ENCODE measurements at places on chromosomes 6 and 20.

DNA sequence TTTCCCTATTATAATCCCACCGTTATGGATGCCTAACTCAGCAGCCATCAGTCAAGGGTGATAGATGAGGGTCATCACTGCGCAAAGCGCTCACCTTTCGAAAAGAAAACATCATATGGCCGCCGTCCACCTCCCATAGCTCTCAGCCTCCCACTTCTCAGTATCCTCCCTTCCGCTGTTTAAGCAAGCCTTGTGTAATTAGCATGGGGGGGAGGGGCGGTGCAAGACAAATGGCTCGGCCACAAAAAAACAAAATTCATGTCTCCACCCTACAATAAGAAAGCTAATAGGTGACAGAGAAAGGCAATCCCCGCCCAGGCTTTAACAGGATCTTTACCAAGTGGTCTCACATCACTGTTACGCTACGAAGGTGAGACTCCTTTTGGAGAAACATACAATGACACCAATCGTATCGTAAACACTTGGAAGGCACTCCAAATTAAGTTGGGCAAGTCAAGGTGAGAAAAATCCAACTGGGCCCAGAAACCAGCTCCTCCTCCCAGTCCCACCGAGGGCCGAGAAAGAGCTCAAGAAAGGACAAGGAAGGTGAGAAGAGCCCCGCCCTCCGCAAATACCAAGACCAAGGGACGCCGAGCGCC lies 645 bp downstream of the DDX39B start:
- no peak for DNase-seq

DNA sequence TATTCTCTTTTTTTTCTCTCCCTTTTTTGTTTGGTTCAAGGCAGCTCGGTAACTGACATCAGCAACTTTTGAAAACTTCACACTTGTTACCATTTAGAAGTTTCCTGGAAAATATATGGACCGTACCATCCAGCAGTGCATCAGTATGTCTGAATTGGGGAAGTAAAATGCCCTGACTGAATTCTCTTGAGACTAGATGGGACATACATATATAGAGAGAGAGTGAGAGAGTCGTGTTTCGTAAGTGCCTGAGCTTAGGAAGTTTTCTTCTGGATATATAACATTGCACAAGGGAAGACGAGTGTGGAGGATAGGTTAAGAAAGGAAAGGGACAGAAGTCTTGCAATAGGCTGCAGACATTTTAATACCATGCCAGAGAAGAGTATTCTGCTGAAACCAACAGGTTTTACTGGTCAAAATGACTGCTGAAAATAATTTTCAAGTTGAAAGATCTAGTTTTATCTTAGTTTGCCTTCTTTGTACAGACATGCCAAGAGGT lies 10.6 kb downstream of the HEY2 start:
- no peak for DNase-seq

- DNase-seq: no peak
Observed at GRCh38 chr6:19153270-19153980, 683.7 kb upstream of the ID4 start.

DNA sequence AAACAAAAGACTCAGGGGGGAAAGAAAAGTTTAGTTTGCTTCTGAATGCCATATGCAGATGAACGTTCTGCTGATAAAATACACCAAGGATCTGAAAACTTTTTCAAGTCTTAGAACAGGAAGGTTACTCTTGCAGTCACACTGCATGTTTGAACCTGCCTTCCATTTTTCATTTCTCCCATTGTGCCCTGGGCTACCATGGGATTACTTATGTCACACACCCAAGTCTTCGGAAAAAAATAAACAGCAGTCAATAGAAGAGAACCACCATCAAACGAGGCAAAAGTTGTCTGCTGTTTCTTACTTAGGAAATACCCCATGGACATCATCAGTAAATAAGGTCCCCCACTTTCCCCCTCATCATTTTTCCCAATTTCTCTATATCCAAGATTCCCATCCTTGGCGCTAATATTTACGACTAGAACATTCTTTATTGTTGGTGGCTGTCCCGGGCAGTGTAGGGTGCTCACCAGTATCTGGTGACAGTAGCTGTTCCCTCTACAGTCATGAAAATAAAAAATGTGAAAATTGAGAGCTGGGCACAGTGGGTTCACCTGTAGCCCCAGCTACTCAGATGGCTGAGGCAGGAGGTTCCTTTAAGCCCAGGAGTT lies 202.5 kb downstream of the BCAS1 start:
- no peak for DNase-seq

- no peak for DNase-seq
Observed at GRCh38 chr20:25273541-25274358, 25.9 kb downstream of the PYGB start.
